ENCODE measurements at places on chromosomes 7 and 10. TPM values are rescaled to one million over a fixed set of nuclear protein-coding genes. Genes with fewer than 3 reads are reported as not detected.

DENND2A gene
- total RNA-seq, result not detected

GRCh38 chr10:124225467-124226270 lies 132.3 kb upstream of the CHST15 start:
- peak; percentile 68 for DNase-seq

DNA sequence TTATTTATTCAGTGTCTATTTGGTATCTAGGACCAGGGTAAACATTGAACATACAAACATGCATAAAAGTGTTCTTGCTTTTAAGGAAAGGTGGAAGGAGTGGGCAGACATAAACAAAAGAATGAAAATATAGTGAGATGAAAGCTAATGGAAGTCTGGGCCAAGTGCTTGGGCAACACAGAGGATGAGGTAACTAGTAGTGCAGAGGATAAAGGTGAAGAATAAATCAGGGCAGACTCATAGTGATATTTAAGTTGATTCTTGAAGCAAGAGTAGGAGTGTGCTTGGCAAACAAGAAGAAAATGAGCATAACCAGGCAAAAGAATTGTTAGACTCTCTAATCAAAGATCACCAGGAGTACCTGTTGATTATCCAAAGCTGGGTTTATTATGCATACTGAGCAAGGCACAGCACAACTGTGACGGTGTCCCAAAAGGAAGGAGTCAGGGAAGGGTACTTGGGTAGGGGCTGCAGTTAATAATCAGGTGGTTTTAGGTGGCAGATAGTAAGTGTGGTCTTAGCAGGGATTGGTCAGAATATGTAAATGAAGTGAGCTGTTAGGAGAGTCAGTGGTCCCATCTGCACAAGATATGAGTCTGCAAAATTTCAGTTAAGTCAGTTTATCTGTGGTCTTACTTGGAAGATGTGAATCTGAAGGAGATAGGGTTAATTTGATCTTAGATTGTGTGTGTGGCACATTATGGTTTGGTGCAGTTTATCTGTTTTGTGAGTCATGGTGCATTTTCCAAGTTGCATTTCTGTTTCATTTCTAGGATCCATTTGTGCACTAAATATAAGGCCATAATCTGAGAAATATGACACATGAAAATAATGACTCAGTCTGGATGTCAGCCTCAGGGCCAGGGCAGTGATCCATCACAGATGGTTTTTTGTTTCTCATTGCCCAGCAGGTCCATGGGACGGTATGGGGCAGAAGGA lies 30.6 kb upstream of the TAX1BP1 start:
- no peak for DNase-seq

XPNPEP1 gene
- total RNA-seq, result 102 TPM

DNA sequence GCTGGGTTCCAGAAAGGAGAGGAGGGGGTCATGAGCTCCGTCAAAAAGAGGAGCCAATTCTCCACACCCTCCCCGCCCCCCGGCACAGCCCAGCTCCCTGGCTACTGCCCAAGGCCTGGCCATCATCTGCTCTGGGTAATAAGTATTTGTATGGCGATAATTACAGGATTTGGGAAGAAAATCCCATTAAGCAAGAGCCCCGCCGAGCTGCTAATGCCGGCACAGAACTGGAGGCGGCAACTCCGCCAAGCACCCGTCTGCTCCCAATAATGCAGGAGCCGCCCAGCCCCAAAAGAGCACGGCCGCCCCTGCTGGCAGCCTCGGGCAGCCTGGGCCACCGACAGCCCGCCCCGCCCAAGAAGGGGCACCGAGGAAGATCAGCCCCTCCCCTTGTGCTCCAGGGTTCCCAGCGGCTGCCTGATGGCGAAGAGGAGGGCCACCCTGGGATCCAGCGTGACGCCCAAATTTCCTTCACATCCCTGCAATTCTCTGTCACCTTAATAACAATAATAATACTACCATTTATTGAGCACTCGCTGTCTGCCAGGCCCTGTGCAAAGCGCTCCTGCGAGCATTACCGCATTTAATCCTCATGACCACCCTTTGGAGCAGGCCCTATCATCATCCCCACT lies 5.9 kb downstream of the SLIT1 start:
- DNase-seq, result no peak

DNA sequence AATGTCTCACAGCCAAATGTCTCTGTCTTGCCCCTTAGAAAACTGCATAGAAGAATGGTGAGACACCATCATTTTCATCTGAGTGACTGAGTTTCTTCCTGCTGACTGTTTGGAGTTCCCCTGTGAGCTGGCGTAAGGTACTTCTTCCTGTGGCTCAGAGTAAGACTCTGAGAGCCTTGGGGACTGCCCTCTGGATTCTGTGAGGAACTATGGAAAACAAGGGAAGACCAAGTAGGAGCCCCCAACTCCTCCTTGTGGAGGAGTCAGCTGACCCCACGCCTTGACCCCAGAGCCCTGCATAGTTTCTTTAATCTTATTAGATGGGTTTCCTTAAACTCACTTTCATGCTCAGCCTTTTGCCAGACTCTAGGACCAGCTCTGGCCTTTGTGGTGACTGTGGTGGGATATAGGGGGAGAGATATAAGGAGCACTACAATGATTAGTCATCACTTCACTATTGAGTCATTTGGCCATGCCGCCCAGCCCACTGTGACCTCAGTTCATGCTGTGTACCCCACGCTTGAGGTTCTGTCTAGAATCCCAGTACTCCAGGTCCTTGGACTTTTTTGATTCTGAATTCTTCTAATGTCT lies 51.8 kb upstream of the FAM133B start:
- peak; percentile 73 for DNase-seq

GRCh38 chr7:37709631-37710509 lies 26.3 kb downstream of the GPR141 start:
- DNase-seq, result no peak

DNA sequence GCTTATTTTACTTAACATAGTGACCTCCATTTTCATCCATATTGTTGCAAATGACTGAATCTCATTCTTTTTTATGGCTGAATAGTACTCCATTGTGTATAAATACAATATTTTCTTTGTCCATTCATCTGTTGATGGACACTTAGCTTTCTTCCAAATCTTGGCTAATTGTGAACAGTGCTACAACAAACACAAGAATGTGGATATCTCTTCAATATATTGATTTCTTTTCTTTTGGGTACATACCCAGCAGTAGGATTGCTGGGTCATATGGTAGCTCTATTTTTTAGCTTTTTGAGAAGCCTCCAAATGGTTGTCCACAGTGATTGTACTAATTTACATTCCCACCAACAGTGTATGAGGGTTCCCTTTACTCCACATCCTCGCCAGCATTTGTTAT lies 58.0 kb downstream of the CREB5 start:
- DNase-seq, result no peak

- no peak for DNase-seq
Measured at GRCh38 chr10:56035489-56035888, 325.6 kb downstream of the ZWINT start.

LMOD2 gene
- not detected for total RNA-seq

ADAMTS14 gene
- 0.05 TPM for total RNA-seq

DNA sequence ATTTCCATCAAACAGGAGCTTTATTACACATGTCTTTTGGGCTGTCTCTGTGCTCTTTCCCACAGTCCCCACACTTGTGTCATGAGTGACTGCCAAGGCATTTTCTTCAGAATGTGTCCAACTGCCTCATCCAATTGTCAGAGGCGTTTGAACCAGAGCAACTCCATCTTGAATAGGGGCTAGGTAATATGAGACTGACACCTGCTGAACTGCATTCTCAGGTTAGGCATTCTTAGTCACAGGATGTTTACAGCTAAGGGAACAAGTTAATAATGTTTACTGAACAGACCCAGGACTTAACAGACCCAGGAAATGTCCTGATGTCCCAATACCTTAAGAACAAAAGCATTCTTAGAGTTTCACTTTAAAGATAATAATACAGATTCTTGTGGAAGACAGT lies 595.5 kb downstream of the REEP3 start:
- DNase-seq, result no peak

TLX1 gene
- total RNA-seq, result not detected

DNA sequence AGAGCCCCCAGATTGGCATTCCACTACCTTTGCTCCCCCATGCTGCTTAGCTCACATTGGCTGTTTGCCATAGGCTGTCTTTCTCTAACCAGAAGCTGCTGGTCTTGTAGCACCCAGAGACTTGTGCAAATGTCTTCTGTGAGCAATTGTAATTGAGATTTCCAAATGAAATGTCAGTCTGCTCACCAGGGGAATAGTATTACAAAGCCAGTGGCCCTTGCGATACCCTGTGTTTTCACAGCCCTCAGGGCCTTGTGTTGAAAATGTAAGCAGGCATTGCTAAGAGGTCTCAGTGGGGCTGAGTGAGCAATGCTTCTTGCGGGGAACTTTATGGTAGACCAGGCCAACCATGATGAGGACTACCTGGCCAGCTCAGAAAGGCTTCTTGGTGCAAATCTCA lies 746.5 kb downstream of the LRMDA start:
- DNase-seq, result no peak

DNA sequence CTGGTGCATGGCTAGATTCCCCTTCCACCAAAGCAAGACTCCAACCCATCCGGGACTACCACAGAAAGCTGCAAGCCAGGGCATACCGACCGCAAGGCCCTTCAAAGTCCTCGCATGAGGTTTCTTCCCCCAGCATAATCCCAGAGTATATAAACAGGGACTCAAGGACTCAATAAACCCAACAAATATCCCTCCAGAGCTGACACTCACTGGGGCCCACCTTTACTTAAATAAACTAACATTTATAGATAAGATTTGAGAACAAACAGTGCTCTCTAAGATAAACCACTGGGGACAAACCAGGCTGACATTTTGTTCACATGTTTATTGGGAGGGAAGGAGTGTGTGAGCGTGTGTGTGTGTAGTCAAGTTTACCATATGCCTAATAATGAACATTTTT lies 138.2 kb downstream of the ADAM12 start:
- DNase-seq, result no peak

ZNF853 gene
- 0.78 TPM for total RNA-seq

- no peak for DNase-seq
Measured at GRCh38 chr7:149214020-149214720, 18.8 kb downstream of the ZNF282 start.

GRCh38 chr10:69968830-69969229 lies 83.8 kb upstream of the MACROH2A2 start:
- DNase-seq, result no peak

- no peak for DNase-seq
Measured at GRCh38 chr7:99135938-99136337, 8.0 kb downstream of the SMURF1 start.

LIPF gene
- not detected for total RNA-seq

DNA sequence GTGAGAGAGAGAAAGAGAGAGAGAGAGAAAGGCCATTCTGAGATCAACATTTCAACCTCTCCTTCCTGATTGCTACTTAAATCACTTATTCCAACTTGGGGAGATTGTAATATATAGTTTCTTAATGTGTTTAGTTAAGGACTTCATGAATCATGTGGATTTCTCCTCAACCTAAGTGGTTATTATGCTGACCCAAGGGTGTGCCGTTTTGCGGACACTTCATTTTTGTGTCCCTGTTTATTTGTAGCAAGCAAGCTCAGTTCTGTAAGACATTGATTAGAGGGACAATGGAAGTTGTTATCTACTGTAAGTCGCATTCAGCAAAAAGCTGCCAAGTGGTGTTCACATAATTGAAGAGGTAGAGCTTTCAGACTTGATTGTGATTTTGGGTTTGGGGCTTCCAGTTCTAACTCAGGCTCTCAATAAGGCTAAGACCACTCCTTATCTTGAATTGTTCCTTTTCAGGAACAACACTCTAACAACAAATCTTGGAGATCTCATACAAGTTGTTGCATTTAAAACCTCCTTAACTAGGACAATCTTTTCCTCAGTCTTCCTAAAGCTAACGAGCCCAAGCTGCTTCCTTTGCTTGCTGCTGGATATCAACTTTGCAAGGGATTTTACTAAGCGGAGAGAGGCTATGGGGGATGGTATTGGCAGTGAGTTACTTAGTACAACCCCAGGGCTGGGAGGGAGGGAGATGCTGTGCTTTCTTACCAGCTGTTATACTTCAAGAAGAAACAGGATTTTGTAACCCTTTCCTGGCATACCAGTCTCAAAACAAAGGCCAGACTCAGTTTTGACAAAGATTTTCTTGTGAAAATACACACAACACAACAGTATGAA lies 19.8 kb upstream of the COL1A2 start:
- DNase-seq, result no peak

DNA sequence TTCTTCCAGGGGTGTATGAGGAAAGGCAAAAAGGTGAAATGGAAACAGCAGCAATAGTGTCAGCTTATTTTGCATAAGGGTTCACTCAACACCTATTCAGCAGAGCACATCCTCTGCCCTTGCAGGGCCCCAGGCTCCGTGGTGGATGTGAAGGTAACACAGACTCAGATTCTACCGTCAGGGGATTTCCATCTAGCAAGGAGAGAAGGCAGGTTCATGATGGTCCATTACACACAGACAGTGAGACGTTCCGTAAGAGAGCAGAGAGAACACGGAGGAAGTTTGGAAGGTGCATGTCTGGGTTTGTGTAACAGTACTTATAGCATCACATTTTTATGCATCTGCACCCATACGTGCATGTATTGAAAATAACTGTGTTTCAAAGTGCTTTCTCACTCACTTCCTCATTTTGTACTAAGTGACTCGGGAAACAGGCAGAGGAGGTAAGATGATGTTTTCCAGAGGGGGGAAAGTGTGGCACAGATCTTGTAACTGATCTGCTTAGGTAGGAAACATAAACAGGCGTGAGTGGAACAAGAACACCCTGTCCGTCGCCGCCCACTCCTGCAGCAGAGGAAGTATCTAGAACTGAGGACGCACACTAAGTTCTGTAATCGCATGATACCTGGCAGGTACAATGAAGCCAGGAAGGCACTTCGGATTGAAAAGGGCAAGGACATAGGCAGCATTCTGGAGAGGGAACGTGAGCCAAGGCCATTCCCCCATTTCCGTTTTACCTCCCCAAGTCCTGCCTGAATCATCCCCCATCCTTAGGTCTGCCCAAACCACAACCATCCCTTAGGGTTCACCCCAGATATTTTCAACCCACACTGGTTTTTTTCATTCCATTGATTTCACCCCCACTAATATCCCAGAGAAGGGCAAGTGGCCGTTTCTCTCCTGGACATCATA lies 1.0 kb upstream of the ENO4 start:
- DNase-seq, result no peak

ASB10 gene
- total RNA-seq, result not detected

VSTM2A gene
- not detected for total RNA-seq

GRCh38 chr7:157863176-157863575 lies 526.4 kb downstream of the DNAJB6 start:
- DNase-seq, result no peak

- peak; percentile 75 for DNase-seq
Measured at GRCh38 chr7:144812379-144813283, 23.2 kb downstream of the TPK1 start.

FBXL13 gene
- total RNA-seq, result 0.13 TPM

MOGAT3 gene
- not detected for total RNA-seq

KDM7A gene
- total RNA-seq, result 4.1 TPM

EPHA1 gene
- total RNA-seq, result 12.4 TPM

- DNase-seq, result no peak
Measured at GRCh38 chr7:73823257-73823656, 7.5 kb upstream of the CLDN4 start.

CYP26C1 gene
- 0.10 TPM for total RNA-seq

GRCh38 chr7:87448388-87448787 lies 27.1 kb downstream of the ABCB4 start:
- DNase-seq, result no peak

GHRHR gene
- not detected for total RNA-seq

- DNase-seq, result no peak
Measured at GRCh38 chr10:62106929-62107519, 161.6 kb downstream of the RTKN2 start.

GRCh38 chr10:807163-807957 lies 117.9 kb upstream of the DIP2C start:
- no peak for DNase-seq

All from activated CD8-positive, alpha-beta T cell treated with anti-CD3 and anti-CD28 coated beads, Interleukin-2, amount 10 ng/mL, durations not matched to agents 7 days and 5 days (primary cell).